NCI-H526 (cell line): ENCODE measurements at places on chromosomes 3 and 15.

GRCh38 chr3:138678086-138678485 lies 69.5 kb downstream of the FAIM start:
- DNase-seq = no peak

DNA sequence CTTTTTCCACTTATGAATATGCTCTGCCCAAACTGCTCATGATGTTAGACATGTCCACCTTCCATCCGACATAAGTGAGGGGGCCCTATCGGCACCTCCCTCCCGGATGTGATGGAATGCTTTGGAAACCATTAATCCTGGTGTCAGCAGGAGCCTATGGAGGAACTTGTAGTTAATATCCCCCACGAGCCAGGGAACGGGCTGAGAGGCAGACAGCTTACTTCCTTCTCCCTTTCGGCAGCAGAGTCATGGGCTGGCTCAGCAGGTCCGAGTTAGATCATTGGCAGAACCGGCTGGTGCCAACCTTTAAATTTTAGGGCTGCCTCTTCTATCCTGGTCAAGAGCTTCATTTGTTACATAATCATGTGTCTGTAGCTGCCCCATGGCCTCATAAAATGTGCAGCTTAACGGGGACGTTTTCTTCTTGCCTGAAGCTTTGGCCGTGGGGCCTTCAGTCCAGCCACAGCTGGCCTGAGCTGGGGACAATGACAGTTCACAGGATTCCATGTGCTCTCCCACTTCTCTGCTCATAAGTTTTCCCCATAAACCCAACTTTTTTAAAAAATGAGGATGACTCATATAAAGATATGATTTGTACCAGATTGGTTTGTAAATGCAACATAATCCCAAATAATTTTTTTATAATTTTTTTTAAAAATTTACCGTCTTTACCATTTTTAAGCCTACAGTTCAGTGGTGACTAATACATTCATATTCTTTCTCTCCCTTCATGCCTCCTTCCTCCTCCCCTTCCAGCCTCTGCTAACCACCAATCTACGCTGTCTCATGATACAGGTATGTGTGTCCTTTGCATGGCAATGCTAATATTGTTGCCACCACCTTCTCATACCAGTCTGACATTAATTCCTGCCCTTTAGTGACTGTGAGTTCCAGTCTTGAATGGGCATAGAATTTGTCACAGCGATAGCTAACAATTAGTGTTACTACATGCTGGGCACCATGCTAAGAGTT lies 62.2 kb upstream of the RGMA start:
- no peak for DNase-seq

- no peak for DNase-seq
Observed at GRCh38 chr15:62991698-62992097, 50.8 kb upstream of the TPM1 start.

DNA sequence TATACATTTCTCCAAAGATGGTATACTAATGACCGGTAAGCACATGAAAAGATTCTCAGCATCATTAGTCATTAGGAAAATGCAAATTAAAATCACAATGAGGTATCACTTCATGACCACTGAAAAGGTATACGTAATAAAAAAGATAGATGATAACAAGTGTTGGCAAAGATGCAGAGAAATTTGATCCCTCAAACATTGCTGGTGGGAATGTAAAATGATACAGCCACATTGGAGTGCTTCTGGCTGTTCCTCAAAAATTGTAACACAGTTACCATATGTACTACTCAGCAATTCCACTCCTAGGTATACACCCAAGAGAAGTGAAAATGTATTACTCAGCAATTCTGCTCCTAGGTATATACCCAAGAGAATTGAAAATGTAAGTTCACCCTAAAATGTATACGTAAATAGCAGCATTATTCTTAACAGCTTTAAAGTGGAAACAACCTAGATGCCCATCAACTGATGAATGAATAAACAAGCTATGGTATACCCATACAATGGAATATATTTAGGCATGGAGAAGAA lies 25.0 kb upstream of the KY start:
- DNase-seq = no peak
